Mammary epithelial cell (primary cell): ENCODE measurements at places on chromosomes 3 and 15.

- peak; percentile 60 for DNase-seq
Measured at GRCh38 chr3:57951066-57951882, 56.9 kb upstream of the FLNB start.

GRCh38 chr3:187288131-187288854, 3.2 kb downstream of the MASP1 start:
- no peak for DNase-seq

GRCh38 chr3:9390265-9390888, 7.0 kb upstream of the SETD5 start:
- DNase-seq: no peak

DNA sequence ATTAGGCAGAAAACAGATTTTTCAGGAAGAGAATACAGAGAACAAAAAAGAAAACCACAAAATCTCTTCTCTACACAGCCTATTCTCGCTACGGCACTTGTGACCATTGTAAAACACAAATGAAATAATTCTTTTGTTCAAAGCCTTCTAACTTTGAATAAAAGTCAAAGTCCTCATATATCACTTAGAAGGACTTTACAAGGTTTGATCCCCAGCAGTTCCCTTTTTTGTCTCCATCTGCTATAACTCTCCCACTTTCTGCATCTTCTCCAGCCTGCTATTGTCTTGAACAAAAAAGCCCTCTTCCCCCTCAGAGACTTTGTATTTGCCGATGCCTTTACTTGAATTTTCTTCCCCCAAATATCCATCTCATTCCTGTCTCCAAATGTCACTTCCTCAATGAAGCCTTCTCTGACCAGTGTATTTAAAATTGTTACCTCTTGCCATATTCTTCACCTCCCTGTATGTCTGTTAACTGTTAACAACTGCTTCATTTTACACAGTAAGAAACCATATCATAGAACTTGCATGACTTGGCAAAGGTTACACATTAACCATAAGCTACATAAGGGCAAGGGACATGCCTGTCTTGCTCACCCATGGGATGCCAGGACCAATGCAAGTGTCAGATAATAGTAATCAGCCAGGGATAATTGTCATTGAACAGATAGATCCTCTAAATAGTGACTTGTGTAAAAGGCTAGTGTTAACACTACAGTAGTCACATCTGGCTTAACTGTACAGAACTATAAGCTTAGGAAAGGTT, 122.4 kb downstream of the CBLB start:
- no peak for DNase-seq

- no peak for DNase-seq
Measured at GRCh38 chr15:23708332-23708731, 21.2 kb upstream of the NDN start.

- DNase-seq: no peak
Measured at GRCh38 chr15:79243723-79244122, 38.8 kb upstream of the ANKRD34C start.

- DNase-seq: no peak
Measured at GRCh38 chr15:77371850-77372563, 47.9 kb downstream of the PEAK1 start.

DNA sequence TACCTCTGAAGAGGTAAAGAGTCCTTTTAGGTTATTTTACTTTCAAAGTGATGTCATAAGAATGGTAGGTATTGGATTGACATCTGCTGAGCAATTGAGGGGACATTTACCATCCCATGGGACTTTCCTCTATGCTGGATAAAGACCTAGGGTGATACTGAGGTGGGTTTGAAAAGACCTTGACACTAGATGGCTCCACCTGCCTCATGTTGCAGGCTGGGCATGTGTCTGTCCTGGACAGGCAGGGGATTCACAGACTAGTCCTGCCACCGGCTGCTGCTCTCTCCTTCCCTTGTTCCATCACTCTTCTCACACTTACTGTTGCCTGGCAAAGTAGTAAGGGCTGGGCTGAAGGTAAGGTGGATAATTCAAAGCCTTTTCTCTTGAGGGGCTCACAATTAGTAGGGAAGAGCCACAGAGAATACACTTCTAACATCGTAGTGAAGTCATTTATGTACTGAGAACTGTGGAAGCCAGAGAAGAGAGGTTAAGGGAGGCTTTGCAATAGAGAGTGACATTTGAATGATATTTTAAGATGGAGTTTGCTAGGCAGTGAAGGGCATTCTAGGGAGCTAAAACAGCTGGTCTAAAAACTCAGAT, 27.7 kb downstream of the TRAK1 start:
- DNase-seq: peak; percentile 66

DNA sequence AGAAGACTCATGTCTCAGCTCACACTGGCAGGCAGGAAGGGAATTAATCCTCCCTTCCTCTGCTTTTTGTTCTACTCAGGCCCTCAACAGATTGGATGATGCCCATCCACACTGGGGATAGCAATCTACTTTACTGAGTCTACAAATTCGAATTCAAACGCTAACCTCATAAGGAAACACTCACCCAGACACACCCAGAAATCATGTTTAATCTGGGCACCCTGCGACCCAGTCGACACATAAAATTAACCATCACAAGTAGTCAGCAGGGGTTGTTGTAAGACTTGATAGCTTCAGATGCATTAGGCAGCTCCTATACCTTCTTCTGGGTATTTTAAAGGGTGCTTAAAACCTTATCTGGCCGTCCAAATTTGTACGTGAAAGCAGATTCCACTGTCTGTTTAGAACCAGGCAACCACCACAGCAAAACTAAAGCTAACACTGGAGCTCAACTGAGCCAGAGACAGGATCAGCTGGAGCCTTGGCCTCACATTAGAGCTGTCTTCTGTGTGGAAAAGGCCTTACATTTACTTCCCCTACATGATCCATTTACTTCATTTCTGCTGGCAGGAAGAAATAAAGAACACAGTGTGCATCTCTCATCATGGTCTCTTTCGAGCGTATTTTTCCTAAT, 407.3 kb upstream of the PPP2R3A start:
- no peak for DNase-seq

GRCh38 chr15:74869726-74870407, 3.3 kb downstream of the SCAMP2 start:
- DNase-seq: no peak

- no peak for DNase-seq
Measured at GRCh38 chr15:25947323-25948314, 84.5 kb upstream of the ATP10A start.

DNA sequence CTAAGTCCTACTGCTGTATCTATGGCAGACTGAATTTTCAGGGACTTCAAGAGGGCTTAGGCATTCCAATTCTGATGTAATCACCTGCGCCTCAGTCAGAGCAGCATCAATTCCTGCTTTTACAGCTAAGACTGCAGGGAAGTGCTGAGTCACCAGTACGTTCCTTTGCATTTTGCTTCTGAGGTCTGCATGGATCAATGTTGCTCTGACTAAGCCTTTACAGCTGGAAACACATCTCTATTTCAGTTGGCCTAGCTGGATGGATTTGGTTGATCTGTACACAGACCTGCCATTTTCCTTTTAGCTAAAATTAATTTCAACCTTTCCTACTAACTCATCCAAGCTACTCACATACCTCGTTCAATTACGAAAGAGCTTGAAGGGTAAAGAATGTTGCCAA, 51.3 kb downstream of the ETV5 start:
- peak; percentile 43 for DNase-seq

DNA sequence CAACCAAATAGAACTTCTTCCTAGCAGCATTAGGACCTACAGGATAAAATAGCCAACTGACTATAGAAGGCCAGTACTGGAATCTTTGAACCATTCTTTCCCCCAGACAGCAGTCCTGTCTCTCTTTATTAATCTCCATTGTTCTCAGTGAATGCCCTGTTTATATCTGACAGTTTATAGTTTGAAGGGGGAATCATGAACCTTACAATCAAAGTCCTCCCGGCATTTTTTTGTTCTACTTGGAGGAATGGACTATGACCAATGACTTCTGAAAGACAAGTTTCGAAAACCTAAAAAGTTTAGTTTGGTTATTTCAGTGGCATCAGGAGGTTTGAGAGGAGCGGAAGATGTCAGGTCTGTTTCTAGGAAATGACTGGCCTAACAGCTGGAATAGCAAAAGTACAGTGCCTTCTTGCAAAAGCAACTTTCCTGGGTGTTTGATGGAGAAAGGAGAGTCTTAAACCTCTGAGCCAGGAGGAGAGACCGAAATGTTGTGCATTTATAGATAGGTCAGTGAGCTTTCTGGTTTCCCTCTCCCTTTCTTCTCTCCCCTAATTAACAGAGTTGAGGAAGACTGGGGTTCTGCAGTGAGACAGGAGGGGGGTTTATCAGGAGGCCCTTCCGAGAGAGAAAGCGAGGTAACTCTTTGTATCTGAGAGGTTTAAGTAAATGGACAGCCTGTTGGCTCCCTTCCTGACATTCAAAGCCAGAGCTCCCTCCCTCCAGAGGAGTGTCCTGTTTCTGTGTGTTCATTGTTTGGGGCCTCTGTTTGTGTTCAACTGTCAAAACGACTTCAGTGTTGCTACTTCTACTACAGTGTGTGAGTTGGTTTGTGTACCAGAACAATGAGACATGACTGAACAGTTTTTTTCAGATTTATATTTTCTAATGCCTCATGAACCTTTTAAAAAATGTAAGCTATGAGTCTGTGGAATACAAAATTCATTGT, 383.0 kb upstream of the RARB start:
- DNase-seq: no peak

DNA sequence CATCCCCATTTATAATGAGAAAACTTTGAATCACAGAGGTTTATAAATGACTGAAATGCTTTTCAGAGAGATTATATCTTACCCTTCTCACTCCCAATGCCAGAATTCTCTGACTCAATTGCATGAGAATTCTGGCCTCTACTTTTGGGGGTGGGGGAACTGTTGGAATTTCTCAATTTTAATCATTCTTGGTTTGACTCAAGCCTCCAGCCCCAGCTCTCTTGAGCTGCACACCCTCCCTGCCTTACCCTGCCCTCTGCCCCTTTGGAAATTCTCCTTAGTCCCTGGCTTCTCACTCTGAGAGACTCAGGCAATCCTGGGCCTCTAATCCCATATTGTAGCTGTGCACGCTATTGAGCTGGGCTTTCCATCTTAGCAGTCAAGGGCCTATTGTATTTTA, 44.2 kb downstream of the ZNF589 start:
- no peak for DNase-seq

DNA sequence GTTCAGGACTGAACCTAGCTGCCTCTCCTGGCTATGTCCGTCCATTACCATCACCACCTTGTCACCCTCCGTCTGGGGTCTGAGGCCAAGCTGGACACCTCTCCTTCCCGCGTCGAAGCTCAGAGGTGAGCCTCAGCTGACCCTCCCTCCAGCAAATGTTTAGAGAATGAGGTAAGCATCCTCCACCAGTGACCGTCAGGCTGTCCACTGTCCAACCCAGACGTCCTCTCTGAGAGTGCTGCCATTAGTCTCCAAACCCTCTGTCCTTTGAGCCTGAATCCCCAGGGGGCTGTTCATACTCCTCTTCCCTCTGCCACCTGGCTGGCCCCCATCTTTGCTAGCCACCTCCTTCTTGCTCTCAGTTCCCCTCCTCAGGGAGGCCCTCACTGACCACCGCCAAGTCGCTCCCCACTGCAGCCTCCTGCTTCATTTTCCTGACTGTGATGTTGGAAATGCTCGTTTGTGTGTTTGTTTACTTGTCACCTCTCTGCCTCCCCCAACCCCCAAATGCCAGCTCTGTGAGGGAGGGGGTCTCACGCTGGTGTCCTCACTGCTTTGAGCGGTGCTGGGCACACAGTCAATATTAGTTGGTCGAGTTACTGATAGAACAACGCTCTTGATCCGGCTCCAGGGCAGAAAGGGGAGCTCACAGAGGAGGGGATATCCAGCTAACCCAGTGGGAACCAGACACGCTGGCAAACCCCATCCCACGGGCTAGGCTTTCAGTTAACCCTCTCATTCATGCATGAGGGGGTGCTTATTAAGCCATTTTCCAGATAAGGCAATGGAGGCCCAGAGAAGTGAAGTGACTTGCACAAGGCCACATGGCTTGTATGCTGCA, 64.9 kb downstream of the IQSEC1 start:
- no peak for DNase-seq

DNA sequence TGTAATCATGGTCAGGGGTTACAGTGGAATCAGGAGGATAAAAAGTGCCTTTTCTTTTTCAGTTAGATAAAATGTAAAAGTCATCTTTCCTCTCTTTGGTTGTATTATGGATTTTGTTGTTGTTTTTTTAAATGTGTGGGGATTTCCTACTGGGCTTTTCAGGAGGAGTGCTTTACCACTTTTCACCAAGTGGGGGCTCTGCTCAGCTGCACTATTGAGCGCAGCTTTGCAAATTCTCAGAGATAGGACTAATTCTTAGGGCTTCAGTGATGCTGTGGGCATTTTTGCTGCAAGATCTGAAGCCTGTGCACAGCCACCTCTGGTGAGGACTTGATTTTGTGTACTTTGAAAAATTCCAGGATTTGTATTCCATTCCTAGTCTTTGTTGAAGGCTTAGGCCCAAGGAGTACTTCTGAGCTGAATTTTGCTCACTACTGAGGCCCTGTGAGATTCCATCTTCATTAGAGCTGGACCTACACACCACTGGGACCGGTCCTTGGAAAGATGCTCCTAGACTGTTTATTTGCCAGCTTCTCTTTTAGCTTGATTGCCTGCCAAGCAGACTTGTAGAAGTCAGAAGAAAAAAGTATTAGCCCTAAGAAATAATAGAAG, 7.5 kb downstream of the GNB5 start:
- DNase-seq: no peak

- no peak for DNase-seq
Measured at GRCh38 chr3:105809208-105809888, 59.5 kb downstream of the CBLB start.

DNA sequence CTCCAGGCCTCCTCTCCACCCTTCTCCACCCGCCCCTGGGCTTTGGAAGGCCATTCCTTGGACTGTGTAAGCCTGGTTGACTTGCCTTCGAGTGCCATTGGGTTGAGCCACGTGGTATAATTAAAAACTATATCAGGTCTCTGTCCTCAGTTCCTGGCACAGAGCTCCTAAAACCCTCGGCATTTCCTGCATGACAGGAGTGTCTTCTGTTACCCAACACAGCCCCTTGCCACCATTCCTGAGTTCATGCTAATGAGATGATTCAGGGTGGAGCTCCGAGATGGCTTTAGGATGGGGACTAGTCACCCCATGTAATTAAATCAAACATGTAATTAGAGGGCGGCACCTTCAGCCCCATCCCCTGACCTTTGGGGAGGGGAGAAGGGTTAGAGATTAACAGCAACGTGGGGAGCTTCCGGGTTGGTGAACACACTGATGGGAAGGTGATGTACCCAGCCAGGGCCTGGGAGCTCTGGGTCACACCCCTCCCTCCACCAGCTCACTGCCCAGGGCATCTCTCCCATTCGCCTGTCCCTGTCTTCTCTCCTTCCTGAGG, 256.4 kb downstream of the FAM43A start:
- no peak for DNase-seq

GRCh38 chr3:186044427-186044826, 64.5 kb downstream of the ETV5 start:
- no peak for DNase-seq

DNA sequence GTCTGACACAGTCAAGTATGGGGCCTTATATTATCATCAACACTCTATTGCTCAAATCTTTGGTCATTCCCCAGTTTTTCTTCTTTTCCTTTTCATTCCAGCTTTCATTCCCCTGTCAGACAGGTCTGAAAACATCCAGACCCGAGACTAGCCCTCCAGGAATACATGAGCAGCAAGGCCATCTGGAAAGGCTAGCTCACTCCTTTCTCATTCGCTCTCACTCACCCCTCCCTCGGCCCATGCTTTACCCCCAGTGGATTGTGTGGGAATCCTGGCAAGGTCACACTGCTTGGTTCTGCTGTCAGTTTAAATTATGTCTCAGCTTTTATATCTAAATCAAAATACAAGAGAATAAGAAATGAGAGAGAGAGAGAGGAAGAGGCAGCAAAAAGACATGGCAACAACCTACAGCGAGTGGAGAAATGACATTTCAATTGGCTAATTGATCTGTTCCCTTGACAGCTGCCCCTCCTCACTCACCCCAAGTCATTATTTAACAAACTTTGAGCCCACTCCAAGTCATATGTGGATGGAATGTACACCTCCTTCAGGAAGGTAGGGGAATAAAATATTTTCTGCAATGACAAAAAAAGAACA, 962.2 kb downstream of the TUSC7 start:
- no peak for DNase-seq
